ENCODE measurements at places on chromosomes 7 and 10.
A peak's percentile ranks its signal among the peaks of the same experiment; 100 is the strongest.

- DNase-seq: no peak
Measured at GRCh38 chr10:47276576-47277351, 23.2 kb upstream of the GDF10 start.

GRCh38 chr7:141231018-141231792, 157.3 kb downstream of the TMEM178B start:
- no peak for DNase-seq

GRCh38 chr7:129771928-129772479, 160.5 kb downstream of the NRF1 start:
- no peak for DNase-seq

DNA sequence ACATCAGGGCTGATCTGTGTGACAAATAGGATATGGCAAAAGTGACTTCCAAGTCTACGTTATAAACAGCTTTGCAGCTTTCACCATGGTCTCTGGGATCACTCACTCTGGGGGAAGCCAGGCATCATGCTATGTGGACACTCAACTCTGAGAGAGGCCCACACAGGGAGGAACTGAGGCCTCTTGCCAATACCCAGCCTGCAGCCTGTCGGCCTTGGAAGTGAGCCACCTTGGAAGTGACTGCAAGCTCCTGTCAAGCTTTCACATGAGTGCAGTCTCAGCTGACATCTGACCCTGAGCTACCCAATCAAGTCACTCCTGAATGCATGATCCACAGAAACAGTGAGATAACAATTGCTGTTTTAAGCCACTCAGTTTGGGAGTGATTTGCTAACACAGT, 56.5 kb downstream of the MMRN2 start:
- DNase-seq: no peak

DNA sequence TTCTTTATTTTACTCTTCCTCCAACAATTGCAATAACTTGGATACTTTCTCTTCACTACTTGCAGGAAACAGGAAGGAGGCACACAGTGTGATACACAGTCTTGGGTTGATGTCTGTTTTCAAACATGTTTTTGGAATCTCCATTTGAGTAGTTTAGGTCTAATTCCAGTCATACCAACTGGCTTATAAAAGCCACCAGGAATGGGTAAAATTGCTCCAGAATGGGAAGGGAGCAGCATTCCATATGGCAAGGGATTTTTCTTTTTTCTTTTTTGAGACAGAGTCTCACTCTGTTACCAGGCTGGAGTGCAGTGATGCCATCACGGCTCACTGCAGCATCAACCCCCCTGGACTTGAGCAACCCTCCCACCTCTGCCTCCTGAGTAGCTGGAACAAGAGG, 545.1 kb upstream of the GALNT17 start:
- DNase-seq: no peak

DNA sequence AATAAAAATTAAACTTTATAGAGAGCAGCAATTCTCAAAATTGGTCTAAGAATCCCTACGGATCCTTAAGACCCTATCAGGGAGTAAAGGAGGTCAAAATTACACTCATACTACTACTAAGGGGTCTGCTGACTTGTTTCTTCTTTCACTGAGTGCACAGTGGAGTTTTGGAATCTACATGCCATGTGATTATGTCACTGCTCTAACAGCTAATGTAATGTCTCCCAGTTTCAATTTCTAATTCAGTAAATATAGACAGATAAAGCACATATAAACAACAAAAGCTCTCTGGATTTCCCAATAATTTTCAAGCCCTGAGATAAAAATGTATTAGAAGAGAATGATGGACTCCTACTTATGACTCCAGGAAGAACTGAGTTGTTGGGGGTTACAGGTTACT, 74.6 kb downstream of the WAPL start:
- DNase-seq: no peak

GRCh38 chr7:17044396-17044795, 162.6 kb upstream of the AGR3 start:
- DNase-seq: no peak

- no peak for DNase-seq
Measured at GRCh38 chr10:23885853-23886252, 323.1 kb upstream of the KIAA1217 start.

DNA sequence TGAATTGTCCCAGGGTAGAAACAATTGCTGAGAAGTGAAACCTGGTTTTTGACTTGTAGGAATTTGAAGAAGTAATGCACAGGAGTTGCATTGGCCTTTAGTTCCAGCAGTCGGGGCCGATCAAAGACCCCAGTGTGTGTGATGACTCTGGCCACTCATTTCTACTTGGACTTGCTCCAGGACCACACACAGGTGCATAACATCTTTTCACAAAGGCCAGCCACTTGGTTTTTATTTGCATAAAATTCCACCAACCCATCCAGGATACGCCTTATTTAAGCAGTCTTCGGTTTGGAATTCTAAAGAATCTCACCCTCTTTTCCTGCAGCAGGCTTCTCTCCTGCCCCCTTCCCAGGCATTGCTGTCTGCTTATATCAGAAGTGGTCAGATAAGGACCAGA, 162.0 kb upstream of the HABP2 start:
- DNase-seq: peak; percentile 15

DNA sequence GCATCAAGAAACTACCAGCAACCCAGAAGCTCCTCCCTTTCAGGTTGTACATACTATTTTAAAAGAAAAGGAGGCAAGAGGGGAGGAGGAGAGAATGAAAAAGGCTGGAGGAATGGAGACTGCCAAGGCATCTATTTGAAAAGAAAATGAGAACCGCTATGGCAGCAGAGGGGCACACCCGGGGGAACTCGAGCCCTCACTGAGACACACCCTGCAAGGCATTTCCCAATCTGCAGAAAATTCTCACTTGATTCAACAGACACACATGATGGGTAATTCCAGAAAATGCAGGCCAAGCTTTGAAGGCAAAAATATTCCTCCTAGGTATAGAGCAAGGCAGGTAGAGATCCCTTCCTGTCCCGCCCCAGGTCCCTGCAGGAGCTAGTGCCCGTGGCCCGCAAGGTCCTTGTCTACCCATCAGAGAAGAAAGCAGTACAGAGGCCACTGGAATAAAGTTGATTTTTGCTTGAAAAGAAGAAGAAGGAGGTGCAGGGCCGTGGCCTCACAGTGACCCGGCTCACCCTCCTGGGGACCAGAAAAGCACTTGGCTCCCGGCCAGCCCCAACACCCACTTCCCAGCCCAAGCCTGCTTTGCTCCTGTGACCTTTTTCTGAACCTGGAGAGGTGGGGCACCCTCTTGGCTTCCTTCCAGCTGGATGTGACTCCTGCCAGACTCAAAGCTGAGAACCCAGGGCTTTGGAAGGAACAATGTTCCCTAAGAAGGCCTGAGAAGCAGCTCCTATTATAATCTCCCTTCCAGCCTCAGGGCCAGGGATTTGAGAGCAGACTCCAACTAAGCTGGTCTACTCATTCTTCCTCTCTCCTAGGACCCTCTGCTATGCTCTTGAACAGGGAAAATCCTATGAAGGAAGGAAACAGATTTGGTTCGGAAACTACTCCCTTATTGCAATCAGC, 6.2 kb upstream of the PIK3CG start:
- no peak for DNase-seq

- DNase-seq: no peak
Measured at GRCh38 chr10:22029445-22030236, 26.1 kb upstream of the DNAJC1 start.

GRCh38 chr10:59684006-59684405, 25.6 kb downstream of the SLC16A9 start:
- DNase-seq: no peak

DNA sequence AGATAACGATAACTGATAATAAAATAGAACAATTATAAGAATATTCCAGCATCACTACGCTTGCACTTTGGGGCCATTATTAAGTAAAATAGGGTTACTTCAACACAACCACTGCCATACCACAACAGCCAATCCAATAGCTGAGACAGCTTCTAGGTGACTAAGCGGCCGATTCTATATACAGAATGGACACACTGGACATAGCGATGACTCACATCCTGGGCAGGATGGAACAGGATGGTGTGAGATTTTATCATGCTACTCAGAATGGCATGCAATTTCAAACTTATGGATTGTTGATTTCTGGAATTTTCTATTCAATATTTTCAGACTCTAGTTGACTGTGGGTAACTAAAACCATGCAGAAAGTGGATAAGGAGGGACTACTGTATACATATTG, 920.9 kb downstream of the LRMDA start:
- DNase-seq: no peak

DNA sequence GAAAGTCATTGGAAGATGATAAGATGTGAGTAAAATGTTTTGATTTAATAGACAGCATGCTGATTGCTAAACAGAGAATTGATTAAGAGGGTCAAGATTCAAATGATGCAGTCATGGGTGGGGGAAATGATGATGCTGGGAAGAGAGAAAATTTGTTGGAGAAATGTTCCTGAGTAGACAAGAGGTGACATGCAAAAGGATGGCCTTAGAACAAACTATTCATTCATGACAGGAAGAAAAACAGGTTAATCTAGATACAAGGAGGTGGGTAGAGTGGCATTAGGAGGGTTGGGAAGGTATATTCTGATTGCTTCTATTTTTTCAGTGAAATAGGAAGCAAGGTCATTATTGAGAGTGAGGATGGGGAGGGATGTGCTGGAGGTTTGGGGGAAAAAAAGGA, 146.7 kb downstream of the SEM1 start:
- DNase-seq: no peak

- peak; percentile 46 for DNase-seq
Measured at GRCh38 chr10:124179308-124180043, 86.1 kb upstream of the CHST15 start.

DNA sequence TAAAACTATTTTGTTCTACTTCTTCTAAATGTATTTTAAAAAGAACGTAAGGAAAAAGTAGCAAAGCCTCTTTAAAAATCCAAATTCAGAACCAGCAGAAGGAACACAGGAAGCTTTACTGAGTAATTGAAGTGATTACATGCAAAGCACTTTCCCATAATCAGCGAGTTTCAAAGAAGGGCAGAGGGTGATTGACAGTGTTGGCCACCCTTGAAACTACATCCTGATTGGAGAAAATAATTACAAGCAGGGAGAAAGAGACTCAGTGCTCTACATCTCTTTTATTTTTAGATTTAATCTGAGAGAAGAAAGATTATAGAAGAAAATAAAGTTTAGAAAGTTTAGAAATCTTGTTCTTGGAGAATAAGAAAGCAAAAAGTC, 20.3 kb upstream of the HGF start:
- no peak for DNase-seq

Measured in lower leg skin (tissue), 4 donors.